ENCODE measurements at places on chromosomes 5 and 9.

DNA sequence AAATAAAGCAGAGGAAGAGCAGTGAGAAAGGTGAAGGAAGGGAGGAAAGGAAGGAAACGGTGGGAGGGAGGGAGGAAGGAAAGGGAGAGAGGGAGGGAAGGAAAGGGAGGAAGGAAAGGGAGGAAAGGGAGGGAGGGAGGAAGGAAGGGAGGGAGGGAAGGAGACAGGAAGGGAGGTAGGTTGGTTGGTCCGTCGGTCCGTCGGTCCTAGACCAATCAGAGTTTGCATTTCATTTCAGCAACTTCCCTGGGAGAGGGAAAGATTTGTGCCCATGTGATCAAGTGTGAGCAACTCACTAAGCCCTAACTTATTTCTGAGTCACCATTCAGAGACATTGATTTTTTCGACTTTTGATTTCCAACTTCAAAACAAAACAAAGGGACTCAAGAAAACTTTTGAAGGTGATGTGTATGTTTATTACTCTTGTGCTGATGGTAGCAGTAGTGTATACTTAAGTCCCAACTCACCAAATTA, 18.8 kb downstream of the NANS start:
- no peak for DNase-seq

- no peak for DNase-seq
Measured at GRCh38 chr5:120630550-120630949, 166.4 kb downstream of the PRR16 start.

GRCh38 chr9:79955300-79955699, 383.5 kb downstream of the TLE4 start:
- no peak for DNase-seq

DNA sequence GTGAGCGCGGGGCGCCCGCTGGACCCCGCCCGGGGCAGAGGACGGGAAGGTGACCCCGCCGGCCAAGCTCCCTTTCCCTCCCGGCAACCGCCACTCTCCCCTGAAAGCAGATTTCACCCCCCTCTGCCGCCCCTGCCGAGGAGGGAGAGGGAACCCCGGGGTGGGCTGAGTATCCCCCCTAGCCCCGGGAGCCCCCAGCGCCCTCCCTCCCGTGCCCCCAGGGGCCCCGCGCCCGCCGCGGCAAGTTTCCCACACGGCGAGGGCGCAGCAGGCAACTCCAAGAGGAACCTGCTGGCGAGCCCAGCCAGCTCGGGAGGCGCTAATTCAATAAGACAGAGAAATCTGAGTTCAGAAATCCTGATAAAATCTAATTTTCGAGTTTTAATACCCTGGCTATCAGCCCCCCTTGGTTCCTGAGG, 1.6 kb downstream of the NTNG2 start:
- no peak for DNase-seq

DNA sequence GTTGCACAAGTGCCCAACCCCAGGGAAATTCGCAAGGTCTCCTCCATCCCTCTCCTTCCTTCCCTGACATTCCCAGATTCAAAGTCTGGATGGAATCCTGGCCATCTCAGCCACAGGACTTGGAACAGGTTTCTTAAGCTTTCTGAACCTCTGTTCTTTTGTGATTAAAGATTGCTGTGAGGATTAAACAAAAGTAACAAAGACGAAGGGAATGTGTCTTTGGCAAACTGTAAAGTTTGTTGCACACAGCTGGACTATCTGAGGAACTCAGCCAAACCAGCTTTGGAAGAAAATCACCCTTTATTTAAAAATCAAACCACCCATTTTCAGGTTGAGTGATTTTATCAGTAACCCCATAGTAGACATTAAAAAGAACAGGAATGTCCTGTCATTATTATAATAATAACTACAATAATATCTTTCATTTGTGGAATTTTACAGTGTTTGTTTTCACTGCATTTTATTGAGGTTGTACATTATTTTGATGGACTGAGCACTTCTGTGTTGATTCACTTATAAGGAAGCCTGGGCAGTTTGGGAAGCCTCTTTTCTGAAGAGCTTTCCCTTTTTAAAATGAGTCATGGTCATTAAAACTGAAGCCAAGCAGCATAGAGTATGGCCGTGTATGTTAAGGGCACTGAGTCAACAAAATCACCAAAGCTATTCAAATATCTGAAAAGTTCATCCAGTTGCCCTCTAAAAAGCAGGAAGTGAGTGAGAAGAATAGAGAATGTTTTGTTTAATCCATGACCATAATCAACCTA, 310.2 kb downstream of the AGTPBP1 start:
- DNase-seq, result peak; percentile 9

GRCh38 chr9:84228130-84228720, 112.3 kb downstream of the SLC28A3 start:
- no peak for DNase-seq

DNA sequence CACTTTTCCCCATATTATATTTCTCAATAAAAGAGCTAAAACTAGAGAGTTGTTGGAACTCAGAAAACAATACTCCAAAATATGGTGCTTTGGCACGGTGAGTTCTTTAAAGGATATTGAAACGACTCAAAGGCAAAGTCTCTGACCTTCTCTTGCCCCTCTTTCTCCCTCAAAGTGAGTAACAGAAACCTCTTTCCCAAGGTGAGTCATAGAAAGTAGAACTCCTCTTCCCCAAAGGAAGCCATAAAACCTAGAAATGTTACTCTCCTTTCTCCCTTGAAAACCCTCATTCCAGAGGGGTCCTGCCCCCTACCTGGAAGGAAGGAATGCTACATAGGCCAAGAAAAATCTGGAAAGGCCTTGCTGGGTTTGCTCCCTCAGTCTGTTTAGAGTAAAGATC, 47.5 kb downstream of the RAPGEF6 start:
- DNase-seq, result no peak

GRCh38 chr5:57211039-57211438, 37.2 kb downstream of the GPBP1 start:
- no peak for DNase-seq

- DNase-seq, result no peak
Measured at GRCh38 chr9:133799716-133800115, 61.6 kb upstream of the SARDH start.

- no peak for DNase-seq
Measured at GRCh38 chr5:83368319-83368718, 103.2 kb upstream of the VCAN start.

DNA sequence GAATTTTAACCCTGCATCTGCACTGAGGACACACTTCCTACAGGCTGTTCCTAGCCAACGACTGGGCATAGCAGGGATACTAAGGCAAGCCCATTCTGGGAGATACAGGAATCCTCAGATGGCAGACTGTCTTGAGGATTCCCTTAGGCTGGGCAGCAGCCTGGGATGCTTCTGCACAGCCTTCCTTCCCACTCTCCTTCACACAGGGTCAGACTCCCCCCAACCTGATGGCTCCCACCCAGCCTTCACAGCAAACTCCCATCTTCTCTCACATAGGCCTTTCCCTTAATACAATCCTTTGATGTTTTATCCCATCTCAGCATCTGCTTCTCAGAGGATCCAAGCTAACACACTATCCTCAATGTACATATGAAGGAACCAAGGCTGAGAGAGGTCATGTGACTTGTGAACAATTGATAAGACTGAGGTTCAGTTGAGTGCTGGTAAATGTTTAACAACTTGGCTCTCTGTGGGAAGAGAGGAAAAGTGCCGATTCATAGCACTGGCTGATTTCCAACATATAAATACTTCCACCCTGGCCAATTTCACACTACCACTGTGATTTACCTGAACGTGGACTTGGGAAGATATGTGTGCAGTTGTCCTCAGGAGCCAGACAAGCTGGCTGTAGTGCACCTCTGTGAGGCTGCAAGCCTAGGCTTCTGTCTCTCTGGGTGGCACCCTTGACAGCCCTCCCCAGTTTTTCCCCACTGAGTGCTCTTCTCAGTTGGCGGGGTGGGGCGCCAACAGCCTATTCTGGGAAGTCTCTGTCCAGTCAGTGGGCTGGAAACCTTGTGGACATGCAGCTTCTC, 120.2 kb upstream of the TRIM32 start:
- DNase-seq, result peak; percentile 17

Measured in SW480 (cell line).